ENCODE measurements at places on chromosomes 6 and 20.

DNA sequence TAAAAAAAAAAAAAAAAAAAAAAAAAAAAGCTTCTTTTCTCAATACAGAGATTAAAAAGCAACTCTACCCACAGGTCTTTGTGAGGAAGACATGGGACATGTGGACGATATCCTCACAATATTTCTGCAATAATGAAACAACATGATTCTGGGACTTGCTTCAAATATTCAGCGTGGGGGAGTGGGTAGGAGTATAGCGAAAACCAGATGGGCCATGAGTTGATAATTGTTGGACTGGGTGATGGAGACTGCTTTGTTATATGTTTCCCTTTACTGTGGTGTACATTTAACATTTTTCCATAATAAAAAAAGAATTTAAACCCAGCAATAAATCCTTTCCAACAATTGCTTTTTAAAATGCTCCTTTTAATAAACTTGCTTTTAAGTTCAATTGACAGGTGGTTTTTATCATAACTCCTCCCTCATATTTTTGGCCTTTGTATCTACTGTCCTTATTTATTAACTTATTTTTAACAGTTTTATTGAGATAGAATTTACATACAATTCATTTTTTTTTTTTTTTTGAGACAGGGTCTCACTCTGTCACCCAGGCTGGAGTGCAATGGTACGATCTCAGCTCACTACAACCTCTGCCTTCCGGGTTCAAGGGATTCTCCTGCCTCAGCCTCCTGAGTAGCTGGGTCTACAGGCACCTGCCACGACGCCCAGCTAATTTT lies 40.4 kb upstream of the ARFGEF2 start:
- no peak for DNase-seq

GRCh38 chr6:168192195-168192900 lies 113.3 kb upstream of the FRMD1 start:
- DNase-seq = no peak

GRCh38 chr20:41201760-41202159 lies 64.4 kb downstream of the PLCG1 start:
- DNase-seq = no peak

DNA sequence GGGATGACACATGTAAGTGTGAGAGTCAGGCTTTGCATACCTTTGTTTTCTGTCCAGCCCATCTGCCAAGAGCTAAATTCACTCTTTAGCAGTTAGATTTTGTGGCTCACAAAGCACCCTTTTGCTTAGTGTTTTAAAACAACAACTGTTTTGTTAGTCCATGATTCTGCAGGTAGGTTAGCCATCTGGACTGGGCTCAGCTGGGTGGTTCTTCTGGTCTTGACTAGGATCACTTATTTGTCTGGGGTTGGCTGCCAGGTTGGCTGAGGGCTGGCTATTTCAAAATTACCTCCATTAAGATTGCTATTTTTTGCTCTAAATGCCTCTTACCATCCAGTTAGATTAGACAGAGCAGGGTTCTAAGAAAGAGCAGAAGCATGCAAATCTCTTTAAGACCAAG lies 489.3 kb downstream of the BTBD3 start:
- no peak for DNase-seq
